ENCODE measurements at places on chromosomes 16 and 17. TPM values are rescaled to one million over a fixed set of nuclear protein-coding genes. Genes with fewer than 3 reads are reported as not detected.

The CDRT15 gene
- total RNA-seq, result not detected

The CX3CL1 gene
- total RNA-seq, result 106 TPM

The ABCA9 gene
- 31.5 TPM for total RNA-seq

The SHISA6 gene
- under 0.01 TPM for total RNA-seq

The PRAC1 gene
- total RNA-seq, result not detected

The C17orf50 gene
- total RNA-seq, result not detected

The G6PC1 gene
- total RNA-seq, result not detected

The KRT12 gene
- not detected for total RNA-seq

The FOXF1 gene
- total RNA-seq, result not detected

GRCh38 chr17:3260600-3260999 lies 37.6 kb downstream of the OR3A1 start:
- no peak for DNase-seq
- H3K27me3 ChIP-seq, result no peaks in the 10 kb centered on the region
- H3K4me1 ChIP-seq, result no peaks in the 10 kb centered on the region
- H3K36me3 ChIP-seq, result no peaks in the 10 kb centered on the region
- H3K27ac ChIP-seq, result no peak overlapping the region

- H3K4me3 ChIP-seq, result no peak overlapping the region
- H3K27me3 ChIP-seq, result no peaks in the 10 kb centered on the region
- H3K27ac ChIP-seq, result no peak overlapping the region
- H3K36me3 ChIP-seq, result no peaks in the 10 kb centered on the region
- no peak for DNase-seq
These were observed 295.1 kb upstream of the RBFOX1 start for GRCh38 chr16:7037495-7037894.

GRCh38 chr17:80873307-80873951 lies 118.2 kb upstream of the CHMP6 start:
- peaks cover 6% of the 10 kb centered on the region for H3K4me1 ChIP-seq
- DNase-seq, result no peak
- H3K27me3 ChIP-seq, result no peaks in the 10 kb centered on the region
- H3K36me3 ChIP-seq, result no peaks in the 10 kb centered on the region

- peaks cover 18% of the 10 kb centered on the region for H3K4me1 ChIP-seq
- no peaks in the 10 kb centered on the region for H3K36me3 ChIP-seq
- no peak for DNase-seq
- H3K27ac ChIP-seq, result no peak overlapping the region
These were observed 85.2 kb downstream of the FTO start for GRCh38 chr16:53789137-53789536.

DNA sequence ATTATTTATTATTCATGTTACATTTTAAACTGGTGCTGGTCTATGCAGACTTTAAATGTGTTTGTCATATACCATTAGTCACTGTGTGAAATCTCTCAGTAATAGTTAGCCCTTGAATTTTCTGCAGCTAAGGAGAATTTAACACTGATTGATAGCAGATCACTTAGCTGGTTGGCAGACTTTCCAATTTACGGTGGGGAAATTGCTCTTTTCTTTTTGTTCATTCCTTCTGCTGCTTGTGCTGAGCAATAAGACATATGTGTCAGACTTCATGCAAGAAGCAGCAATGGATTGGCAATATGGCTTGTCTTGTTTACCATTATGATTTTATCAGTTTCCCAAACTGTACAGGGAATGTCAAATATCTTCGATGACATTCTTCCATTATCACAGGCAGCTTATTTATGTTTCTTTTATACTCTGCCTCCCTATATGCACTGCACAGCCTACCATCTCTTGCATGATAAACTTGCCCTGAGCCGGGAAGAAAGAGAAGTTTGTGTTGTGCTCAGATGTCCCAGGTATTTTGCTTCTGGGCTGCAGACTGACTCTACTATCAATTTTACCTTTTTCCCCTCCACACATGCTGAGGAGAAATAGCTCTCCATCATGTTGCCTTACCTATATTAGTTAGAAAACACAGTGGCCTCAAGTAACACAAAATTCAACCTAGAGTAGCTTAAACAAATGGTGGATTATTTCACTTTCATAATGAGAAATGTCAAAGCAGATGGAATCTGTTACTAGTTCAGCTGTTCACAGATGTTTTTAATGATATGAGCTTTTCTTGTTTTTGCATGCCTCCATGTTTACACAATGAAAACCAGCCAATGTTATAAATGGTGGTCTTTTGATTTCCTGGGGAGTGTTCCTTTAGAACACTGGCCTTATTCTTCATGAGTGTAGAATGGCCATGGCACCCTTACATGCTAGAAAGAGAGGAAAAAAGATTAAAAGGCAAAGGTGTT lies 968.1 kb upstream of the GOT2 start:
- no peak overlapping the region for H3K27ac ChIP-seq
- H3K36me3 ChIP-seq, result no peaks in the 10 kb centered on the region
- DNase-seq, result no peak
- no peaks in the 10 kb centered on the region for H3K4me1 ChIP-seq

GRCh38 chr17:15388356-15389041 lies 47.1 kb upstream of the TEKT3 start:
- peaks cover 12% of the 10 kb centered on the region for H3K4me1 ChIP-seq
- H3K27ac ChIP-seq, result no peak overlapping the region
- H3K36me3 ChIP-seq, result no peaks in the 10 kb centered on the region
- H3K4me3 ChIP-seq, result no peak overlapping the region

DNA sequence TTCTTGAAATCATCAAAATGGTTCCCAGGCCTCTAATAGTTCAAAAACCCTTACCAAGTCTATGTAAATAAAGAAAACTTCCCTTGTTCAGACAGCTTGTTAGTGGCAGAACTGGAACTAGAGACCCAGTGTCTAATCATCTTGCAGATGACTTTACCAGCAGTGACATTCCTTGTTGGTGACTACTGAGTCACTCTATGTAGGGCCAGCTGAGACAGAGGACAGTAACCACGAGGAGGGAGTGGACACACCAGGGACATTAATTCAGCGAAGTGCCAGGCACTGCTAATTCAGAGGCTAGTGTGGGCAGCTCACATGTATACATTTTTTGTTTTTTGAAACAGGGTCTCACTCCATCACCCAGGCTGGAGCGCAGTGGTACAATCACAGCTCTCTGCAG lies 6.1 kb upstream of the HEATR3 start:
- no peaks in the 10 kb centered on the region for H3K4me1 ChIP-seq
- DNase-seq, result no peak
- H3K27ac ChIP-seq, result no peak overlapping the region

GRCh38 chr16:79713609-79714309 lies 113.2 kb upstream of the MAF start:
- H3K36me3 ChIP-seq, result no peaks in the 10 kb centered on the region
- peaks cover 70% of the 10 kb centered on the region for H3K4me1 ChIP-seq
- no peak for DNase-seq
- no peak overlapping the region for H3K4me3 ChIP-seq

DNA sequence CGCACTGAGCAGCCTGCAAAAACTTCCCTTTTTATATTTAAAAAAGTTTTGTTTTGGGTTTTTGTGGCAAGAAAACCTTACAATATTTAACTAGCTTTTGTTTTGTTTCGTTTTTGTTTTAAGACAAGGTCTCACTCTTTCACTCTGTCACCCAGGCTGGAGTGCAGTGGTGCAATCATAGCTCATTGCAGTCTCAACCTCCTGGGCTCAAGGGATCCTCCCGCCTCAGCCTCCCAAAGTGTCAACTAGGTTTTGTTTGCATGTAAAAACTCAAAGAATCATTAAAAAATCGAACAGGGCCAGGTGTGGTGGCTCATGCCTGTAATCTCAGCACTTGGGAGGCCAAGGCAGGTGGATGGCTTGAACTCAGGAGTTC lies 77.9 kb upstream of the FA2H start:
- H3K4me3 ChIP-seq, result no peak overlapping the region
- no peak for DNase-seq
- no peaks in the 10 kb centered on the region for H3K36me3 ChIP-seq
- H3K4me1 ChIP-seq, result no peaks in the 10 kb centered on the region
- H3K27me3 ChIP-seq, result no peaks in the 10 kb centered on the region

- H3K27ac ChIP-seq, result no peak overlapping the region
- peaks cover 6% of the 10 kb centered on the region for H3K4me1 ChIP-seq
- no peaks in the 10 kb centered on the region for H3K27me3 ChIP-seq
- H3K4me3 ChIP-seq, result no peak overlapping the region
- H3K36me3 ChIP-seq, result no peaks in the 10 kb centered on the region
These were observed 19.8 kb downstream of the CPD start for GRCh38 chr17:30398328-30399041.

GRCh38 chr16:59611556-59611955 lies 877.4 kb upstream of the GOT2 start:
- H3K27ac ChIP-seq, result no peak overlapping the region
- DNase-seq, result no peak
- no peaks in the 10 kb centered on the region for H3K27me3 ChIP-seq
- no peaks in the 10 kb centered on the region for H3K4me1 ChIP-seq

DNA sequence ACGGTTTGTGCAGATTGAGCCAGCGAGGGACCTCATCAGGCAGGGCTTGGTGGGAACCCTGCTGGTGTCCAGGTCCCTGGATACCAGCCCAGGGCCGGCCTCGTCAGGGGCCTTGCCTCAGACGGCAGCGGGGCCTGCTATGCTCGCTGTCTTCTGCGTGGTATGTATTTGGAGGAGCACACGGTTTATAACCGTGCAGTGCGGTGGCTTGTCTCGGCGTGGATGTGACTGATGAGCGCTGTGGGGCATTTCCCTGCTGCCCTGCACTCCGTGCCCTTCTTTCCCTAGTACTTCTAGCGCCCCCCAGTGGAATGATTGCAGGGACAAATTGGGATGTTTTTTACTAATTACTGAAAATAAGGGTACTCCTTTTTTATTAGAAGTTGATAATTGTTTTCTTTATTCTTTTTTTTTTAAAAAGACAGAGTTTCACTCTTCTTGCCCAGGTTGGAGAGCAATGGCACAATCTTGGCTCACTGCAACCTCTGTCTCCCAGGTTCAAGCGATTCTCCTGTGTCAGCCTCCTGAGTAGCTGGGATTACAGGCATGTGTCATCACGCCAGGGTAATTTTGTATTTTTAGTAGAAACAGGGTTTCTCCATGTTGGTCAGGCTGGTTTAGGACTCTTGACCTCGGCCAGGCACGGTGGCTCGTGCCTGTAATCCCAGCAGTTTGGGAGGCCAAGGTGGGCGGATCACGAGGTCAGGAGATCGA lies 15.3 kb downstream of the TBCD start:
- DNase-seq, result no peak
- no peak overlapping the region for H3K27ac ChIP-seq
- H3K4me1 ChIP-seq, result no peaks in the 10 kb centered on the region

DNA sequence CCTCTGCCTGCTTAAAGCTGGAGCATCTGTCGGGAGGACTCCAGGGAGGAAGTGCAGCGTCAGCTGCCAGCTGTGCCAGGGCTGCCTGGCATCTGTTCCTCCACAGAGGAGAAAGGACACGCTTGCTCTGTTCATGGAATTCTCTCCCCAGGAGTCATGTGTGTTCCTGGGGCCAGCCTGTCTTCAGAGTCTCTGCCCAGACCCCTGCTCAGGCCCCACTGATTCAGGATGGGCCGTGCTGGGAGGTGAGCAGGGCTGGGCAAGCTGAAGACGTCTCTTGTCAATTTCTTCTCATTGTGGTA lies 24.2 kb downstream of the CRISPLD2 start:
- no peaks in the 10 kb centered on the region for H3K36me3 ChIP-seq
- H3K27ac ChIP-seq, result no peak overlapping the region
- no peak for DNase-seq
- peaks cover 6% of the 10 kb centered on the region for H3K4me1 ChIP-seq
- no peaks in the 10 kb centered on the region for H3K27me3 ChIP-seq
- no peak overlapping the region for H3K4me3 ChIP-seq

GRCh38 chr17:37025238-37025637 lies 76.5 kb downstream of the AATF start:
- no peak for DNase-seq
- H3K27ac ChIP-seq, result no peak overlapping the region
- no peaks in the 10 kb centered on the region for H3K27me3 ChIP-seq
- H3K36me3 ChIP-seq, result no peaks in the 10 kb centered on the region
- peaks cover 6% of the 10 kb centered on the region for H3K4me1 ChIP-seq

- H3K36me3 ChIP-seq, result no peaks in the 10 kb centered on the region
- H3K27ac ChIP-seq, result no peak overlapping the region
- DNase-seq, result no peak
- no peaks in the 10 kb centered on the region for H3K4me1 ChIP-seq
These were observed 38.0 kb downstream of the CACNG3 start for GRCh38 chr16:24294131-24294530.

DNA sequence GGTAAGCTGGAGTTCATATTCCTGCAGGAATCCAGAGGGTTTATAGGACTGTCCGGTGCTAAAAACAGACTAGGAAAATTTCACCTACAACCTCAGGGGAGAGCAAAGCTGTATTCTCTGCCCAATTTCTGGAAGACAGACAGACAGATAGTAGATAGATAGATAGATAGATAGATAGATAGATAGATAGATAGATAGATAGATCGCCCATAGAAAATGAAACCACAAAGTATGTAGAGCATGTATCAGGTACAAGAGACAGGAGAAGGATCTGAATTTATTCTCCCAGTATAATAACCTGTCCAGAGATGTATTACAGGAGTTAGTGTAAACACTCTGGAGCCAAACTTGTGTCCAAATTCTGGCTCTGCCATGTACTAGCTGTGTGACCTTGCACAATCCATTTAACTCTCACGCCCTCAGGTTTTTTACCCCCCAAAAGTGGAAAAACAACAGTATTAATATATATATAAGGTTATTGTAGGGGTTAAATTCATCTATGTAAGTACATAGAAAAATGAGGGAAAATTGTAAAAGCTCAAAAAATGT lies 2.1 kb upstream of the ABCA6 start:
- H3K4me3 ChIP-seq, result no peak overlapping the region
- no peak for DNase-seq
- H3K36me3 ChIP-seq, result no peaks in the 10 kb centered on the region
- H3K27ac ChIP-seq, result no peak overlapping the region

GRCh38 chr16:85608515-85608885 lies 4.6 kb upstream of the GSE1 start:
- peaks cover 11% of the 10 kb centered on the region for H3K4me1 ChIP-seq
- no peak overlapping the region for H3K4me3 ChIP-seq
- H3K36me3 ChIP-seq, result no peaks in the 10 kb centered on the region
- no peaks in the 10 kb centered on the region for H3K27me3 ChIP-seq
- no peak overlapping the region for H3K27ac ChIP-seq

- H3K36me3 ChIP-seq, result peaks cover 13% of the 10 kb centered on the region
- H3K27ac ChIP-seq, result no peak overlapping the region
- no peaks in the 10 kb centered on the region for H3K27me3 ChIP-seq
- peaks cover 30% of the 10 kb centered on the region for H3K4me1 ChIP-seq
- DNase-seq, result no peak
- no peak overlapping the region for H3K4me3 ChIP-seq
These were observed 8.8 kb downstream of the CDC27 start for GRCh38 chr17:47180337-47180736.

DNA sequence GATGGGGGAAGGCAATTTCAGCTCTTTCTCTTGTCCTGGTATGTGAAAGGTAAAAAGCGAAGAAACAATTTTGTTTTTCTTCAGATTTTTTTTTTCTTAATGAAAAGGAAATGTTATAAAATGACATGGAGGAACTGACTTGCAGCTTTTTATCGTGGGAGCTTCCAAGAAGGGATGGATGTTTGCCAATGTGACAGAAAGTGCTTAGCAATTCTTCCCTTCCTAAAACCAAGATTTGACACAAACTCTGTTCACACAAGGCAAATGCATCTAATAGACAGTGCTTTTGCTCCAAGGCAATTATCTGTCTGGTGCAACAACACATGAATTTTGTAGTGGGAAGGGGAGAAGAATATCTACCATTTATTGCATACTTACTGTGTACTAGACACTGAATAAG lies 988.5 kb downstream of the CDH11 start:
- DNase-seq, result no peak
- H3K27ac ChIP-seq, result no peak overlapping the region
- H3K4me3 ChIP-seq, result no peak overlapping the region

GRCh38 chr16:82033006-82033405 lies 2.0 kb upstream of the HSD17B2 start:
- H3K27me3 ChIP-seq, result no peaks in the 10 kb centered on the region
- DNase-seq, result no peak
- no peak overlapping the region for H3K4me3 ChIP-seq
- no peaks in the 10 kb centered on the region for H3K4me1 ChIP-seq

Data from thoracic aorta (tissue), 2 donors.